Testis (tissue), 5 donors: ENCODE measurements at places on chromosomes 1 and 21. TPM values are rescaled to one million over a fixed set of nuclear protein-coding genes. Genes with fewer than 3 reads are reported as not detected.

VASH2 gene
- polyA plus RNA-seq = 18.0 TPM

LCE2A gene
- not detected for polyA plus RNA-seq

NHLH2 gene
- polyA plus RNA-seq = 0.53 TPM

ATAD3C gene
- polyA plus RNA-seq = 1.5 TPM

DMBX1 gene
- 1.1 TPM for polyA plus RNA-seq

KLHL20 gene
- 35.2 TPM for polyA plus RNA-seq

OPTC gene
- 1.1 TPM for polyA plus RNA-seq

LCE1E gene
- polyA plus RNA-seq = not detected

CCDC27 gene
- 28.4 TPM for polyA plus RNA-seq

ZNF695 gene
- polyA plus RNA-seq = 2.8 TPM

NTMT2 gene
- not detected for polyA plus RNA-seq

DEPDC1 gene
- polyA plus RNA-seq = 10.8 TPM

PTGS2 gene
- 0.75 TPM for polyA plus RNA-seq

BGLAP gene
- not detected for polyA plus RNA-seq

CLCA4 gene
- polyA plus RNA-seq = 0.37 TPM

ACTN2 gene
- polyA plus RNA-seq = 27.0 TPM

KCNT2 gene
- 2.7 TPM for polyA plus RNA-seq

SPRR2F gene
- 21.6 TPM for polyA plus RNA-seq

FCRL6 gene
- polyA plus RNA-seq = 1.3 TPM
